ENCODE measurements at places on chromosomes 12 and 14.

DNA sequence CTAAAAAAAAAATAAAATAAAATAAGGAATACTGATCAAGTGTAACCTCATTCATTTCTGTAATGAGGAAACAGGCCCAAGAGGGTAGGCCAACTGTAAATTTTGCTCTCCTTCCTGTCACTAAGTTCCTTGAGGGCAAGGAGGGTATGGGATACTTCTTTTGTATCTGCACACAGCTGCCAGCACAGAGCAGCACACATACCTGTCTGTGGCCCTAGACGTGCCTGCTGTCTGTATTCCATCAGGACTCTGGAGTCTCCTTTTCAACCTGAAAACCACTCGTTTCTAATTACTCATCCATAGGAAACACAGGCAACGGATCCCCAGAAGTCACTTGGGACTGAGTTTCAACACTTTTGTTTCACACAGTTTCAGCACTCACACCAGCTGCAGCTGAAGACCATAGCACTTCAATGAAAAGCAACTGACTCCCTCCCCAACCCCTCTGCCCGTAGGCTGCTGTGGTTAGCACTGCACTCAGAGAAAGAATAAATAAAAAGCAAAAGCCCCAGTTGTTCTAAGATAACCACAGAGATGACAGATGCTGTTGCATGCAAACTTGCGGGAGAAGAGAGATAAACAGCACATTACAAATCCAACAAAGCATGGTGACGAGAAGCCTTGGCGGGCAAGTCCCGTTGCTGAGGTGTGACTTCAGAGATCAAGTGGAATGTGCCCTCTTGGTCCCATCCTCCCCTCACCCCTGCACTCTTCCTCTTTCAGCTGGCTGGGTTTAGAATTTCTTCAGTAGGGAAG, 24.9 kb downstream of the CRACR2A start:
- DNase-seq = peak; percentile 27

GRCh38 chr14:31927348-31927832, 149.7 kb upstream of the ARHGAP5 start:
- no peak for DNase-seq

- no peak for DNase-seq
Observed at GRCh38 chr12:83250866-83251265, 564.2 kb downstream of the TMTC2 start.

DNA sequence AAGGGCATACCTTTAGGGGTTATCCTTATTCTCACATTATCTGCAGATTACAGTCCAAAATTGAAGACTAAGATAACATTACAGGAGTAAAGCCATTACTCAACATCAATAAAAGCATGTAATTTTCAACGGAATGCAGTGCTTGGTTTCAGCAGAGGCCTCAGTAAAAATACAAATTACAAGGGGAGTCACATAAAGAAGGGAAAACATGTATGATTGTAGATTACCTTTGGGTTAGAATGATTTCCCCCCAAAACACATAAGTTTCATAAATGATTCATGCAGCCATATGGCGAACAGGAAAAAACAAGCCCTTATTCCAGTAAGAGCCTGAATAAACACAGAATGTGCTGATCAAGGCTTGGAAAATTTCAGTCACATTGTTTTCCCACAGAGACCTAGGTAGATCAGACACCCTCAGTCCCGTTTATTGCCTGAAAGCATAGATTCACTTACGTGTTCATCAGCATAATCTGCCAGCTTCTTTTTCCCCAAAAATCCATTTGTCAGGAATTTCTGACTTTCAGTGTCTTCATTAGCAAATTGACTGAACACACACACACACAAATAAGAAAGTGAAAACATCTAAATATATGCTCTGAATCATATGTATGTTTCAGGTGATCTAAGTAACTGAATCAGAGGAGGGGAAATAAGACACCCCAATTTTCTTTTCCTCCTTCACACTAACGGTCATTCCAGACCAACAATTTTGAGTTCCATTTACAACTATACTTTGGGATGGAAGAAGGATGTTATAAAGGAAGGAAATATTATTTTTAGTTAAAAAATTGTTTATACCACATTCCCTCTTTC, 37.5 kb downstream of the SLC38A4 start:
- no peak for DNase-seq

DNA sequence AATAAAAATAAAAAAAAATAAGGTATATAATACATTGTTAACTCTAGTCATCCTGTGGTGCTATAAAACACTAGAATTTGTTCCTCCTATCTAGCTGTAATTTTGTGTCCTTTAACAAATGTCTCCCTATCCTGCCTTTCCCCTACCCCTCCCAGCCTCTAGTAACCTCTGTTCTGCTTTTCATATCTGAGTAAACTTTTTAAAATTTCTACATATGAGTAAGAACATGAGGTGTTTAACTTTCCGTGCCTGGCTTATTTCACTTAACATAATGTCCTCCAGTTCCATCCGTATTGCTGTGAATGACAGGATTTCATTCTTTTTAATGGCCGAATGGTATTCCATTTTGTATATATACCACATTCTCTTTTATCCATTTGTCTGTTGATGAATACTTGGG, 71.3 kb upstream of the GNG2 start:
- no peak for DNase-seq

DNA sequence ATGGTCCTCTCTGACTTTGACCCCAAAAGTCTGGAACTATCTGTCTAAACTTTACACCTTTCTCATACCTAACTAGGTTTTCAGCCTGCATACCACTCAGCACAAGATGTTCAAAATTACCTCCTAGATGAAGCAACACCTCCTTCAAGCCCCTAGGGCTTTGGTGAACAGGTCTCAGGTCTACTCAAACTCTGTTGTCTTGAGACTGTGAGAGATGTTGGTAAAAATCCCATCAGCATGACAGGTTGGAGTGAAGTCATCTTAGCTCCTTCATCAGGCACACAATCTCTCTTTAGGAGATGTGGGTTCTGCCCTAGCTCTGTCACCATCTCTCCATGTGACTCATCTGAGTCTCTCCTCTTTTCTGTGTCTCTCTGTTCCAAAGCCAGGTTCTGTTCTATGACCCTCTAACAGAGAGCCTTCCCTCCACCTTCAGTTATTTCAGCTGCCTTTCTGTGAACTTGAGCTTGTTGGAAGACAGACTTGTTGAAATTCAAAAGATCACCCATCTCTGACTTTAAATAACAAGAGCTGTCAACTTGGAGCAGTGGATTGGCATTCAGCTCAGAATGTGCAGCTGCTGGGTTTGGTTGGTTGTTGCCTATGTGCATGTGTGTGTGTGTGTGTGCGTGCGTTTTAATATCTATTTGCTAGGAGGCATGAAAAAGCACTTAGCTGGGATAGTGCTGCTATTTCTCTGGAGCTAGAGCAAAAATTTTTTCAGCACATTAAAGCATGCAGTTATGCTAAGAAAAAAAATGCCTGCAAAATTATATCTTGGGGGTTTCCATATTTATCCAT, 130.7 kb downstream of the CRACR2A start:
- DNase-seq = no peak

DNA sequence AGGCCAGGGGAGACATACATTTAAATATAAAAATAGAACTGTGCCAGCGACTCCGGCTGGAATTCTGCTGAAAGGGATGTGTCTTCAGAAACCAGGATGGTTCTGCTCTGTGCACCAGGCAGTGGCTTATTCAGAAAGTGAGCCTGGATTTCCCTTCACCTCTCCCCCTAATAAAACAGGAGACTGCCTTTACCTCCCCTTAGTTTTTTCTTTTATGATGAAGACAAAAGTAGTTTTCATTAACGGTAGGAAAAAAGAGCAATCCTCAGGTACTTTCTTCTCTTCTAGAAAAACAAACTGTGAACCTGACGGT, 346 bp downstream of the SLC7A8 start:
- no peak for DNase-seq

DNA sequence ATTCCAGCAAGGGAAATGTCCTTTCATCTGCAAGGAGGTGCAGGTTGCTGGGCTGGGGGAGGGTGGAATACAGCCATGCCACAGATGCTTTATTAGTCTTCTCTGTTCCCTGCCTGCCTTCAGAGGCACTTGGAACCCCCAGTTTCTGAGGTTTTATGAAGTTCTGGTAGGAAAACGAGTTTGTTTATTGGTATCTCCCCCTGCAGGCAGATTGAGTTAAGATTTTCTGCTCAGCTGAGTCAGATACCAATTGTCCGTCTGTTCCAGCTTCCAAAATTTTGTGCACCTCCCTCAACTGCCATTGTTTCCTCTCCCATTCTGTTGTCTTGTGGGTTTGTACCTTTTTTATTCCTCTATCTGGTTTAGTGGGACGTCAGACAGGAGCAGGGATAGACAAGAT, 155.6 kb downstream of the ETV6 start:
- no peak for DNase-seq

GRCh38 chr14:23024612-23025075, 10.1 kb downstream of the PSMB5 start:
- no peak for DNase-seq

GRCh38 chr12:20370014-20370386, 1.7 kb downstream of the PDE3A start:
- no peak for DNase-seq

DNA sequence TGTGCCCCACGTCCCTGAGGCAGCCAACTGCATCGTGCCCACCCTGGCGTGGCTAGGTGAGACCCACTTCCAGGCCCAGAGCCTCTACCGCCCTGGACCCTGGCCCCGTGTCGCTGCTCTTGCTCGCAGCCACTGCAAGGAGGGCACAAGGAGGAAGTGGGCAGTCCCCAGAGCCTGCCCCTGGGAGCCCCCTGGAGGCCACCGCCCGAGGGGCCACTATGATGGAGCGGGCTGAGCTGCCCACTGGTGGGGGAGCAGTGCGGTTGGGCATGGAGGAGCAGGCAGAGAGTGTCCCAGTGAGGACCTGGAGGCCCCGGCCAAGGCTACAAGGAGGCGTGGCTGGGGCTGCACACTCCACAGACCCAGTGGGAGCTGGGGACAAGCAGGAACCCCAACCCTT, 323.6 kb downstream of the PCNX1 start:
- DNase-seq = no peak

GRCh38 chr12:56014205-56014604, 6.6 kb upstream of the IKZF4 start:
- DNase-seq = no peak

- no peak for DNase-seq
Observed at GRCh38 chr12:69932676-69933552, 107.9 kb downstream of the MYRFL start.

GRCh38 chr14:53537422-53538315, 384.5 kb upstream of the DDHD1 start:
- no peak for DNase-seq

- no peak for DNase-seq
Observed at GRCh38 chr12:26345471-26346003, 150.2 kb downstream of the SSPN start.

GRCh38 chr14:75631453-75631831, 29.2 kb downstream of the ERG28 start:
- DNase-seq = no peak

GRCh38 chr12:26018926-26019325, 60.4 kb downstream of the RASSF8 start:
- DNase-seq = no peak

GRCh38 chr14:78253986-78254385, 83.8 kb downstream of the NRXN3 start:
- no peak for DNase-seq

DNA sequence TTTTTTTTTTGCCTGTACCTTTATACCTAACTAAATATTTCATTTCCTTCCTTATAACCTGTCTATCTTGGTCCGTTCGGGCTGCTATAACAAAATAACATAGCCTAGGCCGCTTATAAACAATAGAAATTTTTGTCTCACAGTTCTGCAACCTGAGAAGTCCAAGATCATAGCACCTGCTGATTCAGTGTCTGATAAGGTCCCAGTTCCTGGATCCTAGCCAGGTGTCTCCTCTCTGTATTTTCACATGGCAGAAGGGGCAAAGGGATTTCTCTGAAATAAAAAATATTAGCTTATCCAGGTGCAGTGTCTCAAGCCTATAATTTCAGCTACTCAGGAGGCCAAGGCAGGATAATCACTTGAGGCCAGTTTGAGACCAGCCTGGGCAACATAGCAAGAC, 1046.6 kb upstream of the USP15 start:
- DNase-seq = no peak

DNA sequence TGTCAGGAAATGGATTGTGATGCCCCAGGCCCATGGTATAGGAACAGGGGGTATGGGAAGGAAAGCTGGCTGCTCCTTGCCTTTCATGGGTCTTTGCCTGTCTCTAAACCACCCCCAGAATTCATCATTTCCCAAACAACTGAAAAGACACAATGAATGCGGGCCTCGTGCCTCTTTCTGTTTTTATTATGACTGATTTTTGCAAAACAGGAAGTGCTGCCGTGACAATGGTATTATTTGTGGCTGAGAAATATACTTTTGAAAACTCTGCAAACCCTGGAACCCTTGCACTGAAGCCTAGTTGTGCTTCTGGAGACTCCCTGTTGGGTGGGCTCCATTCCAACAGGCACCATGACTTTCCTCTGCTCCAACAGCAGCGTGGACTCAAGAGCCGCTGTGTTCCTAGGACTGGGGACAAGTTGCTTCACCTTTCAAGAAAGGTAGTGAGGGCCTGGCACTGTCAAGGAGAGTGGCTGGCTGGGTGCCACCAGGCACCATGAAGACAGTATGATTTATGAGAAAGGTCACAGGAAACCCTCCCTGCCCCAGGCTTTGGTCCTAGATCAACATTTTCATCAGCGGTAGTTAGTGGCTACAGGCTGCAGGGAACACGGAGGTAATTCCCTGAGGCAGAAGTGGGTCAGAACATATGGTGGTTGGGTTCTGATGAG, 4.8 kb upstream of the DGLUCY start:
- peak; percentile 46 for DNase-seq

GRCh38 chr12:54941659-54942058, 42.9 kb downstream of the TESPA1 start:
- no peak for DNase-seq

GRCh38 chr12:82600379-82600778, 86.3 kb upstream of the TMTC2 start:
- no peak for DNase-seq

DNA sequence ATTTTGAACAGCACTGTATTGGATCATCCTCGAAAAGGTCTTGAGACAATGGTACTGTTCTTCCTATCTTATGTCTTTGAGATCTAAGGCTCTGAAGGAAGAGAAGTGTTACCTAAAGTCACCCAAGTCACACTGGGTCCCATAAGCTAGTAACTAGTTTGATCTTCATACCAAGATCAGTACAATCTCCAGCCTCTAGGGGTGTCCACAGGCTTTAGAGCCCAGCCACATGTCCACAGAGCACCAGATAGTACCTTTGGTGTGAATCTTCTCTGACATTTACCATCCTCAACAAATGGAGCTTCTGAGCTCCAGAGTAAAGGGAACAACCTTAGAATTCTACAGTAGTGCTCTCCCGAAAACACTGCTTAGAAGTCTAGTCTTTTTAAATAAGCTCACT, 78.7 kb downstream of the KSR2 start:
- no peak for DNase-seq

- no peak for DNase-seq
Observed at GRCh38 chr12:109872-110271, 43.3 kb downstream of the IQSEC3 start.

DNA sequence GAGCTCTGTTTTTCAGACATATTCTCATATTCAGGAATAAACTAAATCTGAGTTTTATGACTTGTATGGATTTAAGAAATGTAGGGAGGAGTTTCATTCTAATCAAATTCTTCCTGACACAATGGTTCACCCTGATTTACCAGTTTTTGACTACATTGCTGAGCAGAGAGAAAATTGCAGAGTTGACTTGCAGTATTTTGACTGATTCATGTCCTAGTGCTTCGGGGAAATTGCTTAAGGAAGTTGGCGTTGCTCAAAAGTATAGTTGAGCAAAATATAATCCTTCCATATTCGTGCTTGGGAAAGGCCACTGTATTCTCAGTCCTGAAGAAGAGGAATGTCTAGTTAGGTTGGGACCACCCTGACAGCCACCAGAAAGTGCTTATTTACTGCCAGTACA, 1.3 kb upstream of the TWF1 start:
- DNase-seq = no peak

All from stimulated activated naive CD4-positive, alpha-beta T cell treated with Interleukin-2 at 50 U/mL for 16 hours (primary cell).